BJ (cell line): ENCODE measurements at places on chromosomes 13 and 19. TPM values are rescaled to one million over a fixed set of nuclear protein-coding genes. Genes with fewer than 3 reads are reported as not detected.

The PRR36 gene
- polyA plus RNA-seq: not detected in 2 replicates

The CNN1 gene
- polyA plus RNA-seq: 227 and 267 TPM in 2 replicates

The SERPINE3 gene
- not detected in 2 replicates for polyA plus RNA-seq

The MED4 gene
- 30.1 and 41.3 TPM in 2 replicates for polyA plus RNA-seq

The LIM2 gene
- polyA plus RNA-seq: not detected in 2 replicates

The OSCAR gene
- polyA plus RNA-seq: 0.27 and 0.66 TPM in 2 replicates

The REEP6 gene
- 1.7 and 3.1 TPM in 2 replicates for polyA plus RNA-seq

The APOC1 gene
- 3.8 and 4.9 TPM in 2 replicates for polyA plus RNA-seq

The RDH8 gene
- polyA plus RNA-seq: 0.05 and 0.21 TPM in 2 replicates

The OR7C2 gene
- polyA plus RNA-seq: not detected in 2 replicates

The CLEC4G gene
- polyA plus RNA-seq: not detected in 2 replicates

The CNFN gene
- 0.38 and 0.78 TPM in 2 replicates for polyA plus RNA-seq

The METTL21C gene
- not detected in 2 replicates for polyA plus RNA-seq

The PLEKHF1 gene
- polyA plus RNA-seq: 5.3 and 8.7 TPM in 2 replicates

The ZNF284 gene
- 1.0 and 1.4 TPM in 2 replicates for polyA plus RNA-seq

The NKPD1 gene
- polyA plus RNA-seq: 0.02 and 0.05 TPM in 2 replicates

The CGB8 gene
- 0.22 TPM in 1 of 2 replicates, not detected in the other for polyA plus RNA-seq

The OR7C1 gene
- polyA plus RNA-seq: not detected in 2 replicates

The TMIGD2 gene
- not detected in 2 replicates for polyA plus RNA-seq

The CYP4F8 gene
- polyA plus RNA-seq: not detected in 2 replicates

The ARL11 gene
- polyA plus RNA-seq: not detected in 2 replicates

The GAPDHS gene
- not detected in 2 replicates for polyA plus RNA-seq
